NCI-H2171 (cell line): ENCODE measurements at places on chromosomes 3 and 15.

DNA sequence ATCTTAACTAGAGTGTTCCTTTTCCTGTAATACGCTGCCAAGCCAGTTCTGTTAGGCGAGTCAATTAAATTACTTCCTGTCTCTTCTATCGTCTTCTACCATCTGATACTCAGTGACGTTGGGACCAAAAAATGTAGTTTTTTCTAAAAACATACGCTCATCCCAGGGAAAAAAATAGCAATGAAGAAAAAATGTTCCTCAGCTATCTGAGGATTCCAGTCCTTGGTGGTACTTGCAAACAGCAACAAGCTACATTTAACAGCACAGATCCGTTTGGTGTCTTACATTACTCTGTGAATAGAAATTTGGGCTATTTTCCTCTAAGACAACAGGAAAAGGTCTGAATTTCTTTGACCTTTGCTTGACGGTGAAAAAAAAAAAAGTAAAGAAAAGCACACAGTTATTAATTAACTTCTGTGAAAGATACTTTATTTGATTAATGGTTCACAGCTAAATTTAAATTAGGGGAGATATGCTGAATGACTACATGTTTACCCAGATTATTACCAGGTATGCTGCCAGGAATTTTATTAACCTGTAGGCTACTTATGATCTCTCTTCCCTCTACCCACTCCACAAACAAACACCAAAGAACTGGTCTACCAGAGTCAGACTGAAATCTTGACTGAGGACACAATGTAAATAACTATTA is 254.4 kb upstream of the ZPLD1 start:
- DNase-seq, result no peak

- no peak for DNase-seq
Observed at GRCh38 chr15:57552678-57553334, 38.9 kb upstream of the MYZAP start.

- no peak for DNase-seq
Observed at GRCh38 chr3:10523561-10523960, 18.2 kb upstream of the ATP2B2 start.

- DNase-seq, result peak; percentile 58
Observed at GRCh38 chr15:47409038-47409437, 308.3 kb upstream of the SEMA6D start.

GRCh38 chr3:32138545-32139104 is 32.2 kb downstream of the GPD1L start:
- DNase-seq, result no peak

- no peak for DNase-seq
Observed at GRCh38 chr3:10411598-10412332, 90.9 kb upstream of the SEC13 start.

GRCh38 chr3:169505577-169506230 is 157.8 kb downstream of the MECOM start:
- DNase-seq, result no peak

DNA sequence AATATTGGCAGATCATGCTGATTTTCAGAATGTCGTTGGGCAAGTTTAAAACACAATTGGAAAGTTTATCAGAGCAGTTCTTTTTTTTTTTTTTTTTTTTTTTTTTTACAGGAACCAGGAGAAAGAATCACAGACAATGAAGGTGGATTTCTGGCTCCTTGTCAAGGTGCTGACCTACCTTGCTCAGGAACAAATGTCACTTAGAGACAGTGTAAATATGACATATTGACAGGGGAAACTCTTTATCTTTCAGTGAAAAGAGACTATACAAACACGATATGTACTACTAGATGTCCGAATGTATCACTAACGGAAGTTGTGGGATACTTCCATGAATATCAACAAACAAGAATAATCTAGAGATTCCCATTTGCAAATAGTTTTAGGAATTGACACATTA is 237.3 kb downstream of the FMN1 start:
- DNase-seq, result no peak

- DNase-seq, result no peak
Observed at GRCh38 chr15:96559631-96560030, 229.1 kb downstream of the NR2F2 start.
